Natural killer cell (primary cell): ENCODE measurements at places on chromosomes 11 and 22. TPM values are rescaled to one million over a fixed set of nuclear protein-coding genes. Genes with fewer than 3 reads are reported as not detected.

DNA sequence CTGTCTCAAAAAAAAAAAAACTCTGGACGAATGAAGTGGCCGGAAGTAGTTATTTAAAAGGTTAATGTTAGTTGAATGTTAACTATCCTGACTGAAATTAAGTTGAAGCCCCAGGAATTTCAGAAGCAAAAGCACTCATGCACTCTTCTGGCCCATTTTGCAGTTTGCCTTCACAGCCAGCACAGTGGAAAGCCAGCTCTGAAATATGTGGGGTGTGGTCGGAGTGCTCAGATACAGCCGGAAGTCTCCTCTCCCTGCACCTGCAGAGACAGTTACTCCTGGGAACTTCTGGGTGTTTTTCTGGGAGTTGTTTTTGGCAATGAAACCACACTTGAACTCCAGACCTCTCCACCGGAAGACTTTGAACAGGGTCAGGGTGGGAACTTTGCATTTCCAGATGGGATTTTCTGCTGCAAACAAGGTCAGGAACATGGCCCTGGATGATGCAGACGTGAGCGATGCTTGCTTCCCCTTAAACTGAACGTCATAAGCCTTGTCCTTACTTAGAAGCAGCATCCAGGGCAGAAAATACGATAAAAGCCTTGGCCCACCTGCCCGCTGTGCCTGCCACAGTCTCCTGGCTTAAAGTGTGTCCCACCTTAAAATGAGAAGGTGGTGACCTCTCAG, 21.5 kb upstream of the CABP2 start:
- no peaks in the 10 kb centered on the region for H3K36me3 ChIP-seq
- no peaks in the 10 kb centered on the region for H3K27me3 ChIP-seq
- no peak overlapping the region for H3K4me3 ChIP-seq
- H3K4me1 ChIP-seq: no peaks in the 10 kb centered on the region
- H3K27ac ChIP-seq: no peak overlapping the region

Gene SLC43A1
- 11.3 TPM for total RNA-seq

DNA sequence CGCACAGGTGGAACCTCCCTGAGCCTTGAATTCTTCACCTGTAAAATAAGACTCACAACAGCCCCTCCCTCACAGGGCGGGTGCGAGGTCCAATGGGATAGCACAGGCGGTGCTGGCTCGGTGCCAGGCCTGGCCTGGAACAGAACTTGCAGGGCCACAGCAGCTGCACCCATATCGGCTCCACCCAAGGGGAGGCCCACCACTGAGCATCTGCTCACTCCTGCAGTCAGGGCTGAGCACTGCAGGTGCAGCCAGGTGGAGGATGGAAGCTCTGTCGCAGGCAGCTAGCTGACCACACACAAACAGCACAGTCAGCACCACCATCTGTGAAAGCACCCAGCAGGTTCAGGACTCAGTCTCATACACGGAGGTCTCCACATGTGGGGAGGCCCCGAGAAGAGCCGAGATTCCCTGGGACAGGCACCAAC, 19.6 kb downstream of the VPS37C start:
- DNase-seq: no peak
- H3K27ac ChIP-seq: no peak overlapping the region
- peaks cover 2% of the 10 kb centered on the region for H3K36me3 ChIP-seq
- no peak overlapping the region for H3K4me3 ChIP-seq
- peaks cover 4% of the 10 kb centered on the region for H3K4me1 ChIP-seq

- no peak for DNase-seq
- peaks cover 40% of the 10 kb centered on the region for H3K36me3 ChIP-seq
- H3K4me3 ChIP-seq: no peak overlapping the region
- H3K4me1 ChIP-seq: peaks cover 12% of the 10 kb centered on the region
- H3K27me3 ChIP-seq: no peaks in the 10 kb centered on the region
Measured at GRCh38 chr11:113241636-113242054, 72.7 kb upstream of the TTC12 start.

DNA sequence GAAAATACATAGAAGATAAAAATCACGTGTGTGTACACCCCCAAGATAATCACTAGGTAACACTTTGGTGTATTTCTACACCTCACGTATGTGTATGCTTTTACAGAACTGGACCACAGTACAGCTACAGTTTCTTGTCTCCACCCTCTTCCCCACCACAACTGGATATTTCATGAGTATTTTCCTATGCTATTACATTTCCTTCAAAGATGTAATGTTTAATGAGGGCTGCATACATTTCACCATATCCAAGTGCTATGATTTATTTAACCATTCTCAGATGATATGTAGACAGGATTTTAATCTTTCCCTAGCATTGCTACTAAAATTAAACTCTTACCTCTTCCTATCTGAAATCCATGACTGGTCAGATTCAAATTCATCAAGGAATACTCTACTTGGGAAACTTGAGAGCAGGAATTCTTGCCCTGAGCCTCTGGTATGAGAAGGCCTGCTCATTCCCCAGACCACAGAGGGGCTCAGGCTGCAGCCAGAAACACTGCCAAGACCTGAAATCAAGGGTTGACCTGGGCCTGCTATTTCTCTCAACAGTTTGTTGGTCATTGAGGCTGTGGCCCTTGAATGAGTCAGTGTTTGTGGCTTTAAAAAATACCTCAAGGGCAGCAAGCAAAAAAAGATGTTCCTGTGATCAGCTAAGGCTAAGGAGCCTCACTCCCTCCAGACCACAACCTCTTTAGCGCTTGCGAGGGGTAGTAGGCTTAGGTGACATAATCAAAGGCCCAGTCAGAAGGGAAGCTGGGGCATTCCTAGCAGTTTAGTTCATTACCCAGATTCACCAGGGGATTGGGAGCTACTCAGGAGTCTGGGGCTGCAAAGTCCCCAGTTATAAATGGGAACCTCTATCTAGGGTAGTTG, 55.5 kb downstream of the ABTB2 start:
- H3K27me3 ChIP-seq: no peaks in the 10 kb centered on the region
- H3K27ac ChIP-seq: no peak overlapping the region
- no peaks in the 10 kb centered on the region for H3K36me3 ChIP-seq
- DNase-seq: no peak
- H3K4me1 ChIP-seq: peaks cover 16% of the 10 kb centered on the region

Gene OR2AG1
- not detected for total RNA-seq

GRCh38 chr22:44738347-44738715, 14.0 kb upstream of the ARHGAP8 start:
- peaks cover 4% of the 10 kb centered on the region for H3K36me3 ChIP-seq
- no peaks in the 10 kb centered on the region for H3K27me3 ChIP-seq
- DNase-seq: no peak
- H3K4me3 ChIP-seq: no peak overlapping the region
- no peak overlapping the region for H3K27ac ChIP-seq
- H3K4me1 ChIP-seq: peaks cover 12% of the 10 kb centered on the region

GRCh38 chr11:64485074-64485473, 105.9 kb upstream of the SLC22A12 start:
- no peak overlapping the region for H3K4me3 ChIP-seq
- no peaks in the 10 kb centered on the region for H3K36me3 ChIP-seq
- no peak overlapping the region for H3K27ac ChIP-seq
- no peaks in the 10 kb centered on the region for H3K4me1 ChIP-seq
- DNase-seq: no peak

DNA sequence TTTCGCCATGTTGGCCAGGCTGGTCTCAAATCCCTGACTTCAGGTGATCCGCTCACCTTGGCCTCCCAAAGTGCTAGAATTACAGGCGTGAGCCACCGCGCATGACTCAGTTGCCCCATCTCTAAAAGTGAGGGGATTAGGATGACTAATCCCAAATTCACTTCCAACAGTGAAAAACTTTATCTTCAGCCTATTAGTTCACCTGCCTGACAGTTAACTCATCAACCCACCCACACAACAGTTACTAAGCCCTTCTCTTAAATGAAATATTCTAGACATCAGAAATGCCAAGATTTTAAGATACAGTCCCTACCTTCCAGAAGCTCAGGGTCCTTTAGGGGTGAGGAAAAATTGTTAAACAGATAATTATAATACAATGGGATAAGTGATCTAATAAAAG, 2.0 kb upstream of the ANKRD42 start:
- peaks cover 11% of the 10 kb centered on the region for H3K4me1 ChIP-seq
- DNase-seq: no peak
- no peak overlapping the region for H3K4me3 ChIP-seq
- H3K27me3 ChIP-seq: no peaks in the 10 kb centered on the region

DNA sequence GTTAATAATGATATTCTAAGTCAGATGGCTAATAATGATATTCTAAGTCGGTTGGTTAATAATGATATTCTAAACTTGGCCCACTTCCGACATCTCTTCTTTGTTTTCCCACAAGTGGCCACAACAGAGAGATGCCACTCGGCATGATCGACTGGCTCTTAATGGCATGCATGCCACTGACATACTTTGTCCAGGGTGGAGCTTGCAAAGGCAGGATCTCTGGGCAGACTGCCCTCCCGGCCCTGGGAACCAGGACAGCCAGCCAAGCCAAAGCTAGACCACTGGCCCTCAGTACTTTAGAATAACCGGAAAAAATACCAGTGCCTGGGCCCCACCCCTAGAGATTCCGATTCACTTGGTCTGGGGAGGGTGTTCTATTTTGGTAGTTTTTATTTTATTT, 78.1 kb downstream of the KIAA1671 start:
- H3K4me1 ChIP-seq: peaks cover 16% of the 10 kb centered on the region
- no peak for DNase-seq
- no peak overlapping the region for H3K4me3 ChIP-seq
- peaks cover 8% of the 10 kb centered on the region for H3K27me3 ChIP-seq
- no peaks in the 10 kb centered on the region for H3K36me3 ChIP-seq

DNA sequence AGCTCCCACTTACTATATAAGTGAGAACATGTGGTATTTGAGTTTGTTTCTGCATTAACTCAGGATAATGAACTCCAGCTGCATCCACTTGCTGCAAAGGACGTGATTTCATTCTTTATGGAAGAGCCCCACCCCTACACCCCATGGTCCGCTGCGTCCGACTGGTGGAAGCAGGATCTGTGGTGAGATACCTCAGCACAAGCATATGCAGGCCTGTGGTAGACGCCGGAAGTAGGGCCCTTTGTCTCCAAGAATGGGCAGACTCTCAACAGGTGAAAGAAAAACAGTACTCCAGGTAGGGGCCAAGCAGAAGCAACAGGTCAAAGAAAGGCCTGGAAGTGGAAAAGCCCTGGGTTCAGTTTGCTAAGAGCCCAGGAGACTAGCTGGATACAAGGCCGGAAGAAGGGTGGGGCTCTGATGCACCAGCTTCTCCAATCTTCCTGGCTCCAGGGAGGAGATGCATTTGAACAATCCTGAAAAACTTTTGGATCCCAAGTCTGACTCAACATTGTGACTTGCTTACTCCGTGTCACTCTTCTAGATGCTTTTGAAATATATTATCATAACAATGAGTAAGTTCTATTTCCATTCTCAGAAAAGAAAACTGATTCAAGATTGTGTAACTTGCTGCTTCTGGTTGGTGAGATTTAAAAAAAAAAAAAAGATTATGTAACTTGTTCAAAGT, 30.4 kb downstream of the NEAT1 start:
- H3K4me1 ChIP-seq: peaks cover 18% of the 10 kb centered on the region
- no peaks in the 10 kb centered on the region for H3K27me3 ChIP-seq
- H3K4me3 ChIP-seq: no peak overlapping the region
- DNase-seq: no peak
- H3K27ac ChIP-seq: no peak overlapping the region

GRCh38 chr11:63888170-63889086, 28.5 kb downstream of the RCOR2 start:
- H3K27me3 ChIP-seq: no peaks in the 10 kb centered on the region
- peak; percentile 86 for DNase-seq
- H3K4me3 ChIP-seq: peak overlapping the region; percentile 70
- peaks cover 4% of the 10 kb centered on the region for H3K36me3 ChIP-seq
- peak overlapping the region; percentile 90 for H3K27ac ChIP-seq
- H3K4me1 ChIP-seq: peaks cover 73% of the 10 kb centered on the region

GRCh38 chr11:120565466-120566155, 54.1 kb downstream of the GRIK4 start:
- no peak overlapping the region for H3K27ac ChIP-seq
- H3K27me3 ChIP-seq: peaks cover 7% of the 10 kb centered on the region
- no peaks in the 10 kb centered on the region for H3K36me3 ChIP-seq
- peaks cover 7% of the 10 kb centered on the region for H3K4me1 ChIP-seq

Gene OR52N4
- total RNA-seq: 1.3 TPM

- no peak overlapping the region for H3K4me3 ChIP-seq
- no peak for DNase-seq
- H3K27ac ChIP-seq: no peak overlapping the region
- no peaks in the 10 kb centered on the region for H3K36me3 ChIP-seq
- H3K27me3 ChIP-seq: no peaks in the 10 kb centered on the region
- peaks cover 12% of the 10 kb centered on the region for H3K4me1 ChIP-seq
Measured at GRCh38 chr11:95257456-95257971, 26.5 kb upstream of the SESN3 start.

Gene SERHL2
- 0.23 TPM for total RNA-seq

GRCh38 chr11:118813551-118813950, 22.6 kb upstream of the DDX6 start:
- no peaks in the 10 kb centered on the region for H3K27me3 ChIP-seq
- H3K4me1 ChIP-seq: no peaks in the 10 kb centered on the region
- DNase-seq: no peak
- H3K4me3 ChIP-seq: no peak overlapping the region
- no peak overlapping the region for H3K27ac ChIP-seq

- DNase-seq: no peak
- H3K4me3 ChIP-seq: no peak overlapping the region
- no peaks in the 10 kb centered on the region for H3K27me3 ChIP-seq
Measured at GRCh38 chr22:42317691-42318547, 47.5 kb upstream of the TCF20 start.

Gene OR5M10
- total RNA-seq: not detected

Gene FAT3
- not detected for total RNA-seq

Gene JHY
- 1.2 TPM for total RNA-seq

Gene OR5I1
- total RNA-seq: not detected

DNA sequence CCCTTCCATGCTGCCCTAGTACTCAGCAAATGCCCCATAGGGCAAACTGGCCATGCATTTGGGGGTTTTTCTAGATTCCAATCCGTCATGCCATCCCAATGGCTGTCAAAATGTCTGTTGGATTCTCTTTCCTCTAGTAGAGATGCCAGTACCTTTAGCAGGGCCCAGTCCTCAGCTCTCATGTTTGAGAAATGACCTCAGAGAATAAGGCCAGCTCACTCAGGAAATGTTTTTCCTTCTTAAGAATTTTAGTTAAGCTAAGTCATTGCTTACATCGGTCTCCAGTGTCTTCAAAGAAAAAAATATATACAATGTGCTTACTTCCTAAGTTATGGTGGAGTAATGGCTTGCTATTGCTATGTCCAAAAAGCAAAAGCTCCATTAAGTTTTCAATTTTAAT, 14.1 kb upstream of the ALKBH3 start:
- H3K27me3 ChIP-seq: no peaks in the 10 kb centered on the region
- peaks cover 16% of the 10 kb centered on the region for H3K4me1 ChIP-seq
- no peaks in the 10 kb centered on the region for H3K36me3 ChIP-seq
- no peak for DNase-seq

DNA sequence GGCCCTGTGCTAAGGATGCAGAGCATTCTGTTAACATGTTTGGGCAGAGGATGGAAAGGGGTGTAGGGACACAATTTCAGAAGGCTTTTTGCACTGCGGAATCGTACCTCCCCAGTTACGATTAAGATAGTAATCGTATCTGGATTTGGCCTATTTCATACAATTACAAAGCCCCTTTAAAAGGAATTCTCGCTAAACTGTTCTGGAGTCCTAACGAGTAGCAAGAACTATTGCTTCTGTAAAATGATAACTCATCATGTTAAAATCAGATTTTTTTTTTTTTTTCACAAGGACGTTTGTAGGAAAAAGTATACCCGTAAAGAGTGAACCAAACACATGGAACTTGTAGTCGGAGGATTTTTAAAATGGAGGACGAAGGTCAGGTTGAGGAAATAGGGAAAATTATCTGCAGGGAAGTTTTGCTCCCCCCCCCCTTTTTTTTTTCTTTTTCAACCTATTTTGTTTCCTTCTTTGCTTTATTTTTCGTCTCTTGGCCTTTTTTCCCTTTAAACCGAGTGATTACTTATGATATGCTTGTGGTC, 934 bp downstream of the HSD17B12 start:
- peak overlapping the region; percentile 86 for H3K4me3 ChIP-seq
- peak overlapping the region; percentile 93 for H3K27ac ChIP-seq
- no peaks in the 10 kb centered on the region for H3K36me3 ChIP-seq
- H3K4me1 ChIP-seq: peaks cover 17% of the 10 kb centered on the region
- no peaks in the 10 kb centered on the region for H3K27me3 ChIP-seq

Gene C22orf42
- total RNA-seq: not detected
